ENCODE measurements at places on chromosomes 3 and 15.

DNA sequence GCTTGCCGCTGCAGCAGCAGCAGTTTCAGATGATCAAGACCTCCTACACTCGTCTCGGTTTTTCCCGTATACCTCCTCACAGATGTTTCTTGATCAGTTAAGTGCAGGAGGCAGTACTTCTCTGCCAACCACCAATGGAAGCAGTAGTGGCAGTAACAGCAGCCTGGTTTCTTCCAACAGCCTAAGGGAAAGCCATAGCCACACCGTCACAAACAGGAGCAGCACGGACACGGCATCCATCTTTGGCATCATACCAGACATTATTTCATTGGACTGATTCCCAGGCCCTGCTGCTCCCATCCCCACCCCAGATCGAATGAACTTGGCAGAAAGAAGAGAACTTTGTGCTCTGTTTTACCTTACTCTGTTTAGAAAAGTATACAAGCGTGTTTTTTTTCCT, 17.6 kb downstream of the CALML4 start:
- DNase-seq: no peak

GRCh38 chr3:79030157-79030556, 737.6 kb downstream of the ROBO1 start:
- no peak for DNase-seq

- DNase-seq: no peak
Measured at GRCh38 chr3:244041-244440, 47.5 kb downstream of the CHL1 start.

- DNase-seq: no peak
Measured at GRCh38 chr3:37453393-37454389, 279.3 kb upstream of the LRRFIP2 start.

GRCh38 chr15:28952666-28953491, 67.1 kb downstream of the APBA2 start:
- DNase-seq: no peak

- no peak for DNase-seq
Measured at GRCh38 chr3:144624656-144625055, 653.0 kb downstream of the DIPK2A start.

DNA sequence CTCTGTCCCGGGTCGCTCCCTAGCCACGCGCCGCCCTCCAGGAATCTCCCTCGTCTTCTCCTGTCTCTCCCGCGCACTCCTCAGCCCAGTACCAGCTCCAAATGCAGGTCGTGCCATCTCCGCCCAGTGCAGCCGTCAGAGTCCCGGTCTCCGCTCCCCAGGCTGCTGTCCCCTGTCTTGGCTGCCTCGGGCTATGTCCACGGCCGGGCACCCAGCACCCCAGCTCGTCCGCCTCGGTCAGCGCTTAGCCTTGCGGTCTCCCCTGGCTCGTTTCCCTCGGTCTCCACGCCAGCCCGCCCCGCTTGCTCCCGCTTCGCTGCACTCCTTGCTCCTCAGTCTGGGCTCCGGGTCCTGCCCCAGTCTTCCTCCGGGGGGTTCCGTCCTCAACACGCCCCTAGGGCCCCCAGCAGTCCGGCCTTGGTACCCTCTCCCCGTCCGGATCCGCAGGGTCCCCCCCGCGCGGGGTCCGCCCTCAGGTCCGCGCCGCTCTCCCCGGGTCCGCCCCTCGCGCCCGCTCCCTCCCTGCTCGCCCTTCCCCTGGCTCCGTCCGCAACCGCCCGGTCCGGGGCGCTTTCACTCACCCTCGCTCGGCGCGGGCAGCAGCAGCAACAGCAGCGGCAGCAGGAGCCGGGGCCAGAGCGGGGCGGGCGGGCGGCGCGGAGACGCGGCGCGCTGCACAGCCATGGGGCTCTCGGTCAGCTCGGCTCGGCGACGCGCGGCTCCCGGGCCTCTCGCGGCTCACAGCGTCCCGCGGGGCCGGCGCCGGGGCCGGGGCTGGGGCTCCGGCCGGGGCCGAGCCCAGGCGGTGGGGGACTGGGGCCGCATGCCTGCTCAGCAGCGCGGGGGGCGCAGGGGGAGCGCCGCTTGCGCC, 462 bp downstream of the IGDCC3 start:
- DNase-seq: no peak

DNA sequence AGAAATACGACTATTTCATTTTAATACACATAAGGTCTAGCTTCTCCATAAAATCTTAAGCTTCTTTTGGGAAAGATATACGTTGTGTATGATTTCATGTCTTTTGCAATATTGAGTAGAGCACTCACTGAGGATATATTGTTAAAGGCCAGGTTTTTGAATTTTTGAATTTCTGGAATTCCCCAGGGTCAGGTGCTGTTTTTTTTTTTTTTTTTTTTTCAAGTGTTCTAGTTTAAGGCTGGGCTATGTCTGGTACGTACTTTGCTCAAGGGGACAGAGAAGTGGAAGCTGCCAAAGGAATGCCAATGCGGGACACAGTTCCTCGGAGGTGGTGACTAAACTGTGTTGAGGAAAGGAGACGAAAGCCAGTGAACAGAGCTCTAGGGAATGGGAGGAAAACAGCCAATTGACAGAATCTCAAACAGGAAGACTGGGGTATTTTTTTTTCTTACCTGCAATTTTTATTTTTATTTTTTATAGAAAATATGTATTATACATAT, 510.5 kb upstream of the CBLB start:
- DNase-seq: no peak

GRCh38 chr3:198113206-198114053, 153.4 kb downstream of the LMLN start:
- DNase-seq: no peak

DNA sequence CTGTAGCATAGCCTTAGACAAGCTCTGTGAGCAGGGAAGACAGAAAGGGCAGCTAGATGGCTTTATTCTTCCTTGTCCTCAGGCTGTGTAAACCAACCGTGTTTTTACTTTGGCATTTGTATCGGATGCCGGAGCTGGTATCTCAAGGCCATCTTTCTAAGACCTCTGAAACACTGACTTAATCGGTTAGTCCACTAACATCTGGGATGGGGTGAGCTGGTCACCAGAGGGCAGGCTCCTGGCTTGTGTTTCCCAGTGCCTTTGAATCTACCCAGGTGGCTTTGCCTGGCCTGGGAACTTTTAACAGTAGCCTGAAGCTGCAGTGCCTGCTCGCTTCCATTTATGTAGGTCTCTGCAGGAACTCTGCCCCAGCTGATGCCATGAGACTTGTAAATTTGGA, 252.7 kb downstream of the NR1D2 start:
- no peak for DNase-seq

DNA sequence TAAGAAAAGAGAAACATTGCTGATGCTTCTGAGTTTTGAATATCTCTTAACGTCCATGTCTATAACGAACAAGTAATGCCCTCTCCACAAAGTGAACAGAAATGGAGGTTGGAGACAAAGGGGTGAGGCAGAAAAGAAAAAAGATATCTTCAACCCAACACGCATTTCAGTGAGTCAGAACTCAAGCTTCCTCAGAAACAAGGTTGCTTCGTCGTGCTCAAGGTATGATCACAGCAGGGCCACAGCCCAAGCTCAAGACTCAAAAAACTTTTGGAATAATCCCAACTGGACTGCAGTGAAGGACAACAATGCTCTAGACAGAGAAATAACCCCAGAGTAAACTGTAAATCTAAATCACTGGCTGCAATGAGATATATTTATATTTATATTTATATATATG, 18.9 kb downstream of the WNT5A start:
- no peak for DNase-seq

DNA sequence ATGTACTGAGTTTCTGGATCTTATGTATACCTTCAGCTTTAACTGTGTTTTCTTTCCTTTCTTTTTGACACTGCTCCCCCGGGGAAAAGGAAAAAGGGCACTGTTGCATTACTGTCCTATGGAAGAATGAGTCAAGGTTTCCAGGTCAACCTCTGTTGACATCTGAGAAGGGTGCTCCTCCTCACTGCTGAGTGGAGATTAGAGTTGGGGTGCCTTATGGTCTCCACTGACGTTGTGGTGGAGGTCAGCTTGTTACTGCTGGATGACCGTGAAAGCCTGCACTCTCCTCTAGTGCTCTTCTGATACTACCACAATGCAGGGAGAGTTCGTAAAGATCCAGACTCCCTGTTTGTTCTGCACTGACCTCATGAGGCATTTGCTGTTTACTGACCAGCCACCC, 252.1 kb upstream of the GRM7 start:
- DNase-seq: no peak

DNA sequence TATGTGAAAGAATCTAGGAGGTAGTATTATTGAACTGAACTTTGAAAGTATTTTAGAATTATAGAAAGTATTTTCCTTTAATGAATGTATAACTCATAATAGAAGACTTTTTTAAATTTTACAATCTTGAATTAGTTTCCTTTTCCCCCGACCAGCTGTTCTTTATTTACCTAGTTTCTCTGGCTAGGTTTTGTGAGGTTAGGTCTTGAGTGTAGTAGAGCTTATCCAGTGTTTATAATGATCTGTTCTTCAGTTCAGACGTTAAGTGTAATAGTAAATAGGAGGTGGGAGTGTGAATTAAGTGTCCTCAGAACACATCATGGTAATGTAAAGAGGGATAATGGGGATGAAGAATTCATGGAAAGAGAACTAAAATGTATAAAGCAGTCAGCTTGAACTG, 93.8 kb downstream of the MYRIP start:
- no peak for DNase-seq

DNA sequence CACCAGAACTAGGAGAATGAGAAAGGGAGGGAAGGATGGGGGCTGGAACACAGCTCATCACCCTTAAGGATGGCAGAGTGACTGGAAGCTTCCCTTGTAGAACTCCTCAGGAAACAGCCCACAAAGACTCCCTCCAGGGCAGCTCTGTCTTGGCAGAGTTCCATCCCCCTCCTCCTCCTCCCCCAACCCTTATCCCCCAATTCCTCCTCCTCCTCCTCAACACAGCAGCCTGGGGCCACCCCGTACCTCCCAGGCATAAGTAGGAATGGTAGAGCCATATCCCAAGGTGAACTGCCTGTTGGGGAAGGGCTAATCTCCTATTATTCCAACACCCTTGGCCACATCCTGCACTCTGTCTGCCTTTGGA, 38.8 kb downstream of the ADCY5 start:
- DNase-seq: no peak

- no peak for DNase-seq
Measured at GRCh38 chr3:179264449-179264848, 13.5 kb upstream of the KCNMB3 start.

- peak; percentile 23 for DNase-seq
Measured at GRCh38 chr3:149003653-149004305, 12.4 kb downstream of the GYG1 start.

DNA sequence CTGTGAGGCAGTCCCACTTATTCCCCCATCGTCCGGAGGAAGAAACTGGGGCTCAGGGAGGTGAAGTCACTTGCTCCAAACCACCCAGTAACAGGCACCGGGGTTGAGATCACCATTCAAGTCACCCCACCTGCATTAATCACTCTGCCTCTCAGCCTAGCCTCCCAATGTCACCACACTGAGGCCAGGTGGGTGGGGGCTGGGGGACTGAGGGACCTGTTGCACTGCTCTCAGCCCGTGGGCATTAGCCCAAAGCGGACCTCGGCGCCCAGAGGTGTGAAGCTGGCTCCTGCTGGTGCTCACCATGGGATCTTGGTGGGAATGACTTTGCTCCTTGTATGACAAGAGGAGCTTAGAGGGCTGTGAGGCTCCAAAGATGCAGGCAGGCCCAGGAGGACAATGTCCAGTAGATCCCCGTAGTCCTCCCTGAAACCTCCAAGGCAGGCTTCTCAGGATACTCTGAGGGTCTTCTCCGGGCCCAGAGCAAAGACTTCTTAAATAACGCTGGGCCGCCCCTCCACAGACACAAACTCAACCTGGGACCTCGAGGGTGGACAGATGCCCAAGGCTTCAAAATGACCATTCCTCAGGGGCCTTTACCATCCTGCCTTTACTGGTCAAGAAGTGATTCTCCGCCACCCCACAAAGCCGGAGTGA, 1.7 kb downstream of the NT5DC2 start:
- peak; percentile 16 for DNase-seq

Measured in GM12892 (cell line).